Heart left ventricle (tissue), 16 donors: ENCODE measurements at places on chromosomes 2 and 18. TPM values are rescaled to one million over a fixed set of nuclear protein-coding genes. Genes with fewer than 3 reads are reported as not detected.

DNA sequence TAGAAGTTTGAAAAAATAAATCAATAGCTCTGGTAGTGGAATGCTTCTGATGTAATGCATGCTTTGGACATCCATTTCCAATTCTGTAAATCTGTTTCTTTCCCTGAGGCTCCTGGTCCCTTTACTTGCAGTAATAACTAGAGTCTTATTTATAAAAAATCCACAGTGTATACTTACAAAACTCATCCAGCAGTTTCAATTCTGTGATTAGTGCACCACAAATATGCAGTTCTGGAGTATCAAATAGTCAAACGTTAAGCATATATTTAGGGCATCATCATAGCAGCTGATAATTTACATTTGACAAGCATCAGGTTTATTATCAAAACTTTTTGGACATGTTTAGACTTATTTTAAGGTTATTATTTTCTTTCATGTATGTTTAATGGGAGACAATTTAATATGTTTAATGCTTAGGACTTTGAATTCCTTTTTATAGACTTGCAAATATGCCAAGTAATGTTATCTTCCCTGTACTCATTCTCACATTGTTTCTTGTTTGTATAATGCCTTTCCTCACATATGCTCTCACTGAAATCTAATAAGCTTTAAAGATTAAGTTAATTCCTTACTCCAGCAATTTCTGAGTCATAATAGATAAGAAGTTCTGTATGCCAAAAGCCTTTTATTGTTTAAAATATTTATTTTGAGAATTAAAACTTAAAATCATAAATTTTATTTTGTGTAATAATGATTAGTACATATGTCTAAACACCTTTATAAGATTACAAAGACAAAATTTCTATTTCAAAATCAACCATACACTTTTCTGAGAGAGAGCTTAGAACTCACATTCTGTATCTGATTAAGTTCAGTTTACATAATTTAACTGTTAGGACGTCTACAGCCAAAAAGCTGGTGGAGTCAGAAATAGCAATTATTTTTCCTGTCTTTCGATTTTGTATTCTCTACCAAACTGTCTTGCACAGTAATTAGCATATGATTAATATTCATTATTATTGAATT is 341.5 kb upstream of the TMEFF2 start:
- no peaks in the 10 kb centered on the region for H3K36me3 ChIP-seq
- H3K4me3 ChIP-seq, result no peak overlapping the region
- H3K27ac ChIP-seq, result no peak overlapping the region
- no peaks in the 10 kb centered on the region for H3K27me3 ChIP-seq
- no peak for DNase-seq

- H3K27ac ChIP-seq, result no peak overlapping the region
- no peaks in the 10 kb centered on the region for H3K27me3 ChIP-seq
- peaks cover 13% of the 10 kb centered on the region for H3K4me1 ChIP-seq
- DNase-seq, result no peak
- no peak overlapping the region for H3K4me3 ChIP-seq
Measured at GRCh38 chr2:233079953-233080835, 20.1 kb downstream of the INPP5D start.

APLF gene
- 4.0 TPM for total RNA-seq

DNA sequence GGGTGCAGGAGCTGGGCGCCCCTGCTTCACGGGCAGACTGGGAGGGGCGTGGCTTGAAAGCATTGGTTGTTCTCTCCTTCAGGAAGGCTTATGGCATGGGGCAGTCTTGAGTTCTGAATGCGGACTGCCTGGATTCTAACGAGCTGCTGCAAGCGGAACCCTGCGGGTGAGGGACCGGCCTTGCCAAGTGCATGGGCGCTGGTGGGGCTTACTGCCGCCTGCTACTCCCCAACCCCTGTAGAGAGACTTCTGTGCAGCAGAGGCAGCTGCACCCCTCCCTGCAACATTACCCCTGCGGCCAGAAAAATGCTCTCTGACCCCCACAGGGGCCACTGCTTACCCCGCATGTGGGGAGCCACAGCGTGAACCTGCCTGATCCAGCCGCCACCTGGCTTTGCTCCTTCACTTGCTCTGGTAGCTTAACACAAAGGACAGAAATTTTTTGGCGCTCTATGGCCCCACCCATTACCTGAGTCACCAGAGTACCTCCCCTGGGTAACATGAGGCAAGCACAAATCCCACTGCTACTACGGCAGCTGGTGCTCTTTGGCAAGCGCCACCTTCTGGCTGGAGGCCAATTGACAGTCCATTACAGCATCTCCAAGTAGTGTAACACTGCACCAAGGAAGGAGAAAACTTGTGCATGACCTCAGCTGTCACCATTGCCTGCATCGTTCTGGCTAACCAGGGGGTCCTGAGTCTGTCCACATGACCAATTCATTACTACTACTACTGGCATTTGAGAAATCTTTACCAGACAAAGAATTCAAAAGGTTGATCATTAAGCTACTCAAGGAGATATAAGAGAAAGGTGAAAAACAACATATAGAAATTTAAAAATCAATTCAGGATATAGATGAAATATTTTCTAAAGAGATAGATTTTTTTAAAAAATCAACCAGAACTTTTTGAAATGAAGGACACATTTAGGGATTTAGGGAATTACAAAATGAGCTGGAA is 35.4 kb downstream of the MYL12B start:
- peak; percentile 79 for DNase-seq
- no peaks in the 10 kb centered on the region for H3K27me3 ChIP-seq
- peak overlapping the region; percentile 37 for H3K4me3 ChIP-seq
- no peak overlapping the region for H3K27ac ChIP-seq

GRCh38 chr18:31977270-31977872 is 34.4 kb upstream of the TRAPPC8 start:
- no peak overlapping the region for H3K4me3 ChIP-seq
- no peak overlapping the region for H3K27ac ChIP-seq
- no peaks in the 10 kb centered on the region for H3K4me1 ChIP-seq
- no peaks in the 10 kb centered on the region for H3K36me3 ChIP-seq

CDK5R2 gene
- not detected for total RNA-seq
